ENCODE measurements at places on chromosomes 4 and X.

DNA sequence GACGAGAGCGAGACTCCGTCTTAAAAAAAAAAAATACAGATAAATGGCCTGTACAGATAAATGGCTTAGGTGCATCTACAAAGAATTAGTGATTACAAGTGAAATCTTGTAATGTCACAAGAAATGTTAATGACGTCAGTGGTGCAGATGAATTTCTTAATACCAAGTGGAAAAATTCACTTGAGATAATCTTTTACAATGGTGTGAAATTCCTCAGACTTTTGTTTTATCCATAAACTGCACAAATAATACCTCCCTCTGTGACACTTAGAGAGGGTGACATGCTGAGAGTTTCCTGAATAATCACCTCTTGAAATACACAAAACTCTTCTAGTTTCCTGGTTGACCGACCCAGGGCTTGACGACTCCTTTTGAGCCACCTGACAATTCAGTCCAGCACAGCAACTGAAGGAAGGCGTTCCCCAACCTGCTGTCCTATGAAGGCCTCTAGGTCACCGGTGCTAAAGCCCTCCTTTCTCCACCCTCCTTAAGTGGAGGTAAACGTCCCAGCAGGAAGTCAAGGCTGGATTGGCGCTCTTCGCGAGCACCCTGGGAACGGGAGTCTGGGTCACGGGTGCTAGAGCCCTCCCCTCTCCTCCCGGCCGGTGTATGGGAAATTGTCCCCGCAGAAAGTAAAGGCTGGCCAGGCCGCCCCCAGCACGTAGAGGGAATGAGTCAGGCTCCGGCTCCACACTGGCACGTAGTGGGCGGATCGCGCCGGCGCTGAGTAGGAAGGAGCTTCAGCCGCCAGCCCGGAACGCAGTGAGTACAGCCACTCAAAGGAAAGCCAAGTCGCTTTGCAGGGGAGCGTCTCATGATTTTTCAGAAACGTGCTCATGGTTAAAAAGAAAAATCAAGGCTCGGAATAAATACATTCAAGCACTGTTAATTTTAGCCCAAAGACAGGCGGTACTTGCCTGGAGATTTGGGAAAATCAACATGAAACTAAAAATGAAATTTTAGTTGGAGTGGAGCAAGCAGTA, at the start of gene TMEM144:
TMEM144 (plus strand) TSS at position 662 of the 983 bp plus-strand sequence. CDS start 2,182 bp downstream, outside the sequence.
- DNase-seq: peak; percentile 58

- no peak for DNase-seq
Measured at GRCh38 chrX:4091046-4091760, 377.8 kb upstream of the PRKX start.

DNA sequence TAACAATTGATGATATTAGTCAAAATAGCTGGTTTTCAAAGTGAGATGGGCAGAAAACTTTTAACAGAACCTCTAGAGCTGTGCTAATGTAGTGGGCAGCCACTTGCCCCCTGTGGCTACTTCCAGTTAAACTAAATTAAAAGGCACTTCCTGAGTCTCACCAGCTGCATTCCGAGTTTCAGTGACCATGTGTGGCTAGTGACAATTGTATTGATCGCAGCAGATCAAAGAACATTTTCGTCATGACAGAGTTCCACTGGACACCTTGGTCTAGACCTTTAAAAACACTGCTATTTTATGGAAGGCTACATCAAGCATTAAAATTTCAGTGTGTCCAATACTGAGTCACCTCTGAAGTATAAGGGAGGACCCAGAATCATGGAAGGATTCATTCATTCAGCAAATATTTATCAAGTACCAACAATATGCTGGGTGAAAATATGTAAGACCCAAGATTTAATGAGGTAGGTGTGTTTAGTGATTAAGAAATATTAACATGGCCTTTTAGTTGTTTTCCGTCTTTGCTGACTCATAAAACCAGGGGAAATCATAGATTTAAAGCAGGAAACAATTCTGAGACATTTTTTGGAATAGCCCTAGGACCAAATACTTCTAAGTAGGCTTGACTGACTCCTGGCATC, 5.1 kb upstream of the FAT1 start:
- DNase-seq: no peak

DNA sequence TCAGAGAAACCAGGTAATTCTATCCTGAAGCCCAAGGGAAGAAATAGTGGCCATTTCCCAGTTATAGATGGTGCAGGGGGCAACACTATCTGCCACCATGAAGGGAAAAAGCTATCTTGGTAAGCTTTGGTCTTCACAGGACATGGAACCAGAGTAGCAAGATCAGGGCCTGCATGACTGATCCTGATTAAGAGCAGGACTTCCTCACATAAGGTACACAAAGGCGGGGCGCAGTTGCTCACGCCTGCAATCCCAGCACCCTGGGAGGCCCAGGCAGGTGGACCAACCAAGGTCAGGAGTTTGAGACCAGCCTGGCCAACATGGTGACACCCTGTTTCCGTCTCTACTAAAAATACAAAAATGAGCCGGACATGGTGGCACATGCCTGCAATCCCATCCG, 148.4 kb upstream of the USP9X start:
- DNase-seq: no peak

DNA sequence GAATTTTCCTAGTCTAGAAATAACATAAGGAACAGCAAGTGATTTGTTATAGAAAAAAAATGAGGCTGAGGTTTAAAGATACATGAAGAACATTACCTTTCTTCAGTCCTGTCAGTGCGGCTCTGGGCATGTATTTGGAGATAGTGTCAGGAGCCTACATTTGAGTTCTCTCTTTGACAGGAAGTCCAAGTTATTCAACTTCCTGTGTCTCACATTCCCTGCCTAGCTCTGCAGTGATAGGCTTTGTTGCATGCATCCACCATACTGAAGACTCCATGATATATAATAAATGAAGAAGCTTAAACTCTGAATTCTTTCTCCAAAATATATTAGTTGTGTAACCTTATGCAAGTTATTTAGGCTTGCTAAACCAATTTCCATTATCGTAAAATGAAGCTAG, 148.7 kb downstream of the RELL1 start:
- DNase-seq: no peak

- no peak for DNase-seq
Measured at GRCh38 chr4:108135549-108136209, 33.1 kb downstream of the LEF1 start.

- no peak for DNase-seq
Measured at GRCh38 chr4:39898015-39898414, 79.7 kb downstream of the PDS5A start.

DNA sequence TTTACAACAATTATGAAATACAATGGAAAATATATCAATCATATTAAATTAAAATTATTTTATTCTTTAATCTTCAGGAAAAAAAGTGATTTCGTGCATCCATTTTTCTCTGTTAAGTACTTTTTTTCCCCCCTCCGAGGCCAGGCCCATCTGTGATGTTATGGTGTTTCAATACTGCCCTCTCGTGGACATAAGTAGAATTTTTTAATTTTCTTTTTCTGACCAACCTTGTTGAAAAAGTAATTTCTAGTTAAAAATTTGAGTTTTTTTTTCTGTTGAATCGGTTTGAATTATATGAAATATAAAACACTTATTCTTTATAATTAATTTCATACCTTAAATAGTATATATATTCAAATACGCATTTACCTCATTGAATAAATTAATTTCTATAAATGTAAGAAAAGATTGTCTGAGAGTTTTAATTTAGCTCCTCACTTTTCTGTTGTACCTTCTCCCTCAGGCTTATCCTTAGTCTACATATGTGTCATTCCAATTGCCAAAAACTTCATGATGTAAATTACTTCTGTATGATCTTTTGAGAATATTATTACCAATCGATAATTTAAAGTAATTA, 175.8 kb upstream of the TECRL start:
- peak; percentile 2 for DNase-seq

DNA sequence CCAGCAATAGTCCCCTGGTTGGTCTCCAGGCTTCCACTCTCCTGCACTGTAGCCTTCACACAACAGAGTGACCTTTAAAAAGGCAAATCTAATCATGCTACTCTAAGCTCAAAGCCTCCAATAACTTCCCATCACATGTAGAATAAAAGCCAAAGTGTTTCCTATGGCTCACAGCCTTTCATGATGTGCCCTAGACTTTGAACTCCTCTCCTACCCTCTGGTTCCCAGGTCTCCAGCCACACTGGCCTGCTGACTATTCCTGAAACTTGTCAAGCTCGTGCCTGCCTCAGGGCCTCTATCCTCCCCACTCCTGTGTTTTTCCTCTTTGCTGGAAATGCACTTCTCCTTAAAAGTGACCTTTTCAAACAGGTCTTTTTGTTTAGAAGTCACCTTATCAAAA, 3.1 kb downstream of the MANBA start:
- DNase-seq: no peak

- DNase-seq: no peak
Measured at GRCh38 chr4:78599931-78600375, 48.4 kb downstream of the ANXA3 start.

DNA sequence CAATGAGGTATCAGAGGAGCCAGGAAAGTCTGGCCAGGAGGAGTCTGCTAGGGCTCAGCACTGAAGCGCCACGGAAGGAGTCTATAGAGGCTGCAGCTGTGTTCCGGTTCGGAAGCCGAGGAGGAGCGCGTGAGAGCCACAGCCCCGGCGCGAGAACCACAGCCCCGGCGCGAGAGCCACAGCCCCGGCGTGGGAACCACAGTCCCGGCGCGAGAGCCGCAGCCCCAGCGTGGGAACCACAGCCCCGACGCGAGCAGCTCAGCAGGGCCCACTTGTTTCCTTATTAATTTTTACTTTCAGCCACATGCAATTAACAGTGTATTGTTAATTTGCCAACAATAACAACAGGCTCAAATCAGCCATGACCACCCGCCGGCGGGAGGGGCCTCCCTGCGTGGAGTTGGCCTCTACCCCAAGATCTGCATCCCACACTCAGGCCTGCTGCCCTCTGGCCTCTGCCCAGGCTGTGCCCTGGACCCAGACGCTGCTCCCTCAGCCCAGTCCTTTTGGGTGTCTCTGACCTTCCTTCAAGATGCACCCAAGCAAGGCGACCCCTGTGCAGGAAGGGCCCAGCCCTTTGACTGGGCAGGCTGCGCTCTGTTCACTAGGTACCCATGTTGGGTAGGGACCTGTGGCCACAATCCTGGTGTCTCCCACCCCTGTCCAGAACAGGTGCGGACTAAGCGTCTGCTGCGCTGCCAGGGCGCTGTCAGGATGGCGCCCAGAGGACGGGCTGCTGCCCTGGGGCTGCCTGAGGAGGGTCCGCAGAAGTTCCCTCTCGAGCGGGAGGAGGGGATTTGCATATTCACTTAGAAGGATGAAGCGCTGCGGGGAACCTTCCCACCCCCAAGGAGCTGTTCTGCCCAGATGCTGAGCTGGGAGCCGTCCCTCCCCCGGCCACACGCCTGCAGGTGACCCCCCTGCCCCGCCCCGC, 113.8 kb downstream of the ADRA2C start:
- DNase-seq: no peak

DNA sequence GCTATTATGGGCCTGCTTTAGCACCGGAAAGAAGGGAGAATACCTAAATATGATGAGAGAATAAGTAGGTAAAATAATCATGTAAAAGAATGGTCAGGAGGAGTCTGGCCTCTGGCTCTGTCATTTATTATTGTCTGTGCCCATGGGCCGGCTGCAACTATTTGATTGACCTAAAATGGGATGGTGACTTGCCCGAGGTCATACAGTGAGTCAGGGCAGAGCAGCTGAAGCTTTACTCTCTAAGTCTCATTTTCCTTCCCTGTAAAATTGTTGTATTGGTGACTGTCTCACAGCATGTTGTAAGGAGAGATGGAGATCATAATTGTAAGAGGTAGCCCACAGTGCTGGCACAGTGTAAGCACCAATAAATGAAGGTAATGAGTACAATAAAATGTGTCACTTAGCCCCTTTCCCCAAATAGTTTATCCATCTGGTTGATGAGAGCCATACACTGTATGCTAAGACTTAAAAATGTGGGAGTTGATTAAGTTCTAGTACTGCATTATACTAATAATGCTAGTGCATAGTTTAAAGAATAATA, 39.6 kb downstream of the RUFY3 start:
- no peak for DNase-seq

DNA sequence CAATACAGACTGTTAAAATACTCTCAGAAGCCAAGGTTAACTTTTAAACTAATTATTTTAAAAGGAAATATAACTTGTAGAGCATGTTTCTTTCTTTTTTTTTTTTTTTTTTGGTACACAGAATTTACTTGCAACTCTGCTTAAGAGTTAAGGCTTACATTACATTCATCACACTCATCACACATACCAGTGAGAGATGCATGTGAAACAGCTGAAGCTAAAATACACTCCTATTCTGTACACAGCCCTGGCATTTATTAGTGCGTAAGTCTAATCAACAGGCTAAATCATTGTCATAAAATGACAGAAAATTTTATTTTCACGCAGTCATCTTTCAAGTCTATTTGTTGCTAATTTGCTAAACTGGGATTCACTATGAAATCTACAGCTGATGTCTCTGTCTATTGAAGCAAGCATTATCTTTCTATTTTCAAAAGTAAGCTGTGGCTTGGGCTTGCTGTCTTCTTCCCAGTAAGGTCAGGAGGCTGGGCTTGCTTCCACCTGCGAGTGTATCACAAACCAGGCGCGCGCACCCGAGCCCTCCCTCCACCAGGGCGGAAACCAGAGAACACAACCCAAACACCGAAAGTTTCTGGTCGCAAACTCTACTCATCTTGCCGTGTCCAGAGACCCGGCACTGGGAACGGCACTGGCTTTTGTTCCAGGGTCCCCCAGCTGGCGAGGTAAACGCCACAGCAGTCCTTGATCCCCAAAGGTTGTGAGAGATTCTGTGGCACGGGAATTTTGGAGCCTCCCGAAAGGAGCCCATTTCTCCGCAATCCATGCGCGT, 3.9 kb downstream of the MAML3 start:
- DNase-seq: no peak

- DNase-seq: no peak
Measured at GRCh38 chrX:118189628-118190027, 73.0 kb upstream of the KLHL13 start.

GRCh38 chr4:170047771-170048354, 21.7 kb upstream of the MFAP3L start:
- peak; percentile 43 for DNase-seq

Data from fibroblast of skin of left quadriceps (primary cell).